ENCODE measurements at places on chromosomes 12 and 14.
A peak's percentile ranks its signal among the peaks of the same experiment; 100 is the strongest.

DNA sequence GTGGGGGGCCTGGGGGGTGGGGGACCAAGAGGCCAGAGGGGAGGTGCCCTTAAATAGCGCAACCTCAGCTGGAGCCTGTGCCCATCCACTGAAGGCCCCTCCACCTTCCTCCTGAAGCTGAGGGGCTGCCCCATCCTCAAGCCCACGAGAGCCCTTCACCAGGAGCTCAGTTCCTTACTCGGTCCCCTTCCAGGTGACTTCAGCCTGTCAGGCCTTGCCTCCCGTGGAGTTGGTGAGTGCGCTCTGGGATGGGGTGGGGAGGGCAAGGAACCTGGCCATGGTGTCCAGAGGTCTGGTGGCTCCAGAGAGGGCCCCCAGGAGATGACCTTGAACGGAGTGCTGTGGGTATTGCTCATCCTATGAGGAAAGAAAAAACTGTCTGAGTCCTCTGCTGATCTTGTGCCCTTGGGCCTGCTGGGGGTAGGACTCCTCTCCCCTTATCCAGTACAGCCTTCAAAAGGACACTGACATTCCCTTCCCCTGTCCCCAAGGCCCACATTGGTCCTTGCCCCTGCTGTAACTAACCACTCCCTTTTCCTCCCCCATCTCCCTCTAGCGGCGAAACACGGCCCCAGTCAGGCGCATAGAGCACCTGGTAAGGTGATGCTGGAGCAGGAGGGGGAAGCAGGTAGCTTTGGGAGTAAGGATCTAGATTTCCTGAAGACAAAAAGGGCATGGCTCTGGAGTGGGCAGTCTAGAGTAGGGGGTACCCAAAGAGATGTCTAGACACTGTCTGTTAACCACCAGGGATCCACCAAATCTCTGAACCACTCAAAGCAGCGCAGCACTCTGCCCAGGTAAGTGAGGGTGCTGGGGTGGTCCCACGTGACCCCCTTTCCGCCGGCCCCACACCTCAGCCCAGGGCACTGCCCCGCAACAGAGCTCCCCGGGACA lies 3.6 kb downstream of the TNS2 start:
- DNase-seq, result no peak

DNA sequence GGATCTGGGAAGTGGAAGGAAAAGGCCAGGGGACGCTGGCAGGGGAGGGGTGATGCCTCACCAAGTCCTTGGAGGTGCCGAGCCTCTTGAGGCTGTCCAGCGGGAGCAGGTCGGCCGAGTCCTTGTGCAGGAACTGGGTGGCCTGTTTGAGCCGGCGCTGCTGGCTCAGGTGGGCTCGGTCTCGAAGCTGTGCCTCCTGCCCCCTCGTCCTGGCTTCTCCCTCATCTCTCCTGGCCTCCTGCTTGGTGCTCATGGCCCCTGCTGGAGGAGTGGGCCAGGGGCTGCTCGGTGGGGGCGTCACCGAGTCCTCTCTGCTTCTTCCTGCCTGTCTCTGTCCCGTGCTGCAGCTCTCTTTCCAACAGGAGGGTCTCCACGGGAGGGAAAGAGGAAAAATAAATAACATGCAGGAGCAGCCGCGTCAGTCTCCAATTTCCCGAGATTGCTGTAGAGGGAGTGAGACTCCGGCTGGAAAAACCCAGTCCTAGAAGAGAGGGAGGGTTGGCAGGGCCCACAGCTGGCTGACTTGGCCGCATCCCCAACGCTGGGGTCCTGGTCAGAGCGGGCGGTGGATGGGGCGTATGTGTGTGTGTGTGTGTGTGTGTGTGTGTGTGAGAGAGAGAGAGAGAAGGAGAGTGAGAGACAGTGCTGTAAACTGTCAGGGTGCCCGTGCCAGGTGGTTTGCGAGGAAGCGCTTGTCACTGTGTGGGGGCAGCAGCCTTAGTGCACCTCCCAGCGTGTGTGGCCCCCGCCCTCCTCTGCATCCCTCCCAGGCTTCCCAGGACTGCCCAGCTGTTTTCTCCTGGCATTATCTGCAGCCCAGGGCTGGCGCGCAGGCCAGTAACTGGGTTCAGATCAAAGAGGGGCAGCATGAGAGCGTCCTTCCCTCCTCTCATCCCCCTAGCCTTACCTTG lies at the start of gene NRIP2:
TSS of gene NRIP2 (minus strand) at position 455 of the 911 bp plus-strand sequence. CDS start at position 403, 52 bp downstream.
- no peak for DNase-seq

DNA sequence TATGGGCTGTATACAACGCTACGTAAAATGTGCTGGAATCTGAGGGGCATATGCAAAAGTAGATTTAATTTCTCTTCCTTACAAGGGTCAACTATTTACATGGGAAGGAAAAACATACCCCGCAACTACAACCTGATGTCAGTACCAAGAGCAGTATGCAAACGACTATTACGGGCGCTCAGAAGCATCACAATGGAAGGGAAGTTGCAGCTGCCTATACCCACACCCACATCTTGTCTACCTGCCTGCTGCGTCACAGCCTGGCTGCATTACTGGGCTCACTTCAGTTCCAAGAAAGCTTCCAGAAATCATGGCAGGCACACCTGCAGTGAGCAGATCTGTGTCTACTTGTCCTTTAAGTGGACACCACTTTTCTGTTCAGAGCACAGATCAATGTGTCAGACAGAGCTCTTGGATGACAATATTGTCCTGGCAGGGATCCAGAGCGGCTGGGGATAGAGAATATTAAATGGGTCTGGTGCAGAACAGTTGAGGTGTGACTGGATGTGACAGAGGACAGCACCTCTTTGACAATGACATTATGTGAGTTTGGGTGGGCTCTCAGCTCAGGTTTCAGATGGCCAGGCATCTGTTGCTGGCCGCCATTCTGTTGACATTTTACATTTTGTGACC lies 41.5 kb upstream of the GNG2 start:
- no peak for DNase-seq

GRCh38 chr12:71627438-71628002 lies 36.1 kb downstream of the ZFC3H1 start:
- no peak for DNase-seq

DNA sequence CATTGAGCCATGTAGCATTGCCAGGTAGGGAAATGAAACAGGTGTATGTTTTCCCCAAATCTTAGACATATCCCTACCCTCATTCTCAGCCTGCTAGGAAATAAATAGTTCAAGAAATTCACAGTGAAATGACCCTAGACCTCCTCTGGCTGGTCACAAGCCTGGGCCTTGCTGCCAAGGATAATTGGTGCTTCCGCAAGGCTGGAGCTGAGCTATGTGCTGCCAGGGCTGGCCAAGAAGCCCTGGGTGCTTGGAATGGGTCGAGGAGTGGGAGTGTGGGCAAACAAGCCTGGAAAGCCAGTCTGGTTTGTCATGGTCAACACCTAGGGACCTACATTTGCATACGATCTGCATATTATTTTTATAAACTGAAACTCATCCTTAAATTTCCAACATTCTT lies 31.3 kb upstream of the SLC10A1 start:
- DNase-seq, result no peak

GRCh38 chr12:1429980-1430379 lies 164.4 kb downstream of the FBXL14 start:
- peak; percentile 8 for DNase-seq

DNA sequence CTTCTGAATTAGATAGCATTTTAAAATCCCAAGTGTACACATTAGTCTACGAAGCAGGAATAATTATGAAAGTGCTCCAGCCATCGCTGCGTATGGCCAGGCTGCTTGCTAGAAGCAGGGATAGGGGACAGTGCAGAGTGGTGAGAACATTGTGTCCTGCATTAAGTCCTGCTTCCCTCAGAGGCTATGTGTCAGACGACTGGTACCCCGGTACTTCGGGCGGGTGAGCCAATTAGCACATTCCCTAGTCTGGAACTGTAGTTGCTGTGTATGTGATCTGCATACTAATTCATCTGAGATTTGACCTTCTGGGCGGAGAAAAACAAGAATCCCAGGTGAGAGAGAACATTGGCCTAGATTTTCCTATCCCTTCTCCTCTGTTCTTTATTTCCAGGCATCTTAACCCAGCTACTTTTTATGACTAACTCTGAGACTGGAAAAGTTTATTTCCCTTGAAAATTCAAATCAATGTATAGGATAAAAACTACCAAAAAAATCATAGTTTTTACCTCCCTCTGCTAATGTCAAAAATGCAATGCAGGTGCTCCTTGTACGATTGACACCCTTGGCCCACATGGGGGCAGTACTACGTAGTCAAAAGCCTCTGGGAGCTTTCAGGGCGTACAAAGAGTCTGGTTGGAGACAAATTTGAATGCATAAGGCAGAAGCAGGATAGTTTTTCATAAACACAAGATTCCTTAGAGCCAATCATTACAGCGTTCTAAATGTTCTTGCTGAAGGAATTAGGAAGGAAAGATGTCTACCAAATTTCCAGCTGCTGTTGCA lies 764.3 kb downstream of the NOVA1 start:
- DNase-seq, result no peak

GRCh38 chr12:1595026-1595561 lies 713 bp upstream of the FBXL14 start:
- DNase-seq, result no peak

- peak; percentile 52 for DNase-seq
Observed at GRCh38 chr12:124655048-124655697, 87.8 kb upstream of the NCOR2 start.

DNA sequence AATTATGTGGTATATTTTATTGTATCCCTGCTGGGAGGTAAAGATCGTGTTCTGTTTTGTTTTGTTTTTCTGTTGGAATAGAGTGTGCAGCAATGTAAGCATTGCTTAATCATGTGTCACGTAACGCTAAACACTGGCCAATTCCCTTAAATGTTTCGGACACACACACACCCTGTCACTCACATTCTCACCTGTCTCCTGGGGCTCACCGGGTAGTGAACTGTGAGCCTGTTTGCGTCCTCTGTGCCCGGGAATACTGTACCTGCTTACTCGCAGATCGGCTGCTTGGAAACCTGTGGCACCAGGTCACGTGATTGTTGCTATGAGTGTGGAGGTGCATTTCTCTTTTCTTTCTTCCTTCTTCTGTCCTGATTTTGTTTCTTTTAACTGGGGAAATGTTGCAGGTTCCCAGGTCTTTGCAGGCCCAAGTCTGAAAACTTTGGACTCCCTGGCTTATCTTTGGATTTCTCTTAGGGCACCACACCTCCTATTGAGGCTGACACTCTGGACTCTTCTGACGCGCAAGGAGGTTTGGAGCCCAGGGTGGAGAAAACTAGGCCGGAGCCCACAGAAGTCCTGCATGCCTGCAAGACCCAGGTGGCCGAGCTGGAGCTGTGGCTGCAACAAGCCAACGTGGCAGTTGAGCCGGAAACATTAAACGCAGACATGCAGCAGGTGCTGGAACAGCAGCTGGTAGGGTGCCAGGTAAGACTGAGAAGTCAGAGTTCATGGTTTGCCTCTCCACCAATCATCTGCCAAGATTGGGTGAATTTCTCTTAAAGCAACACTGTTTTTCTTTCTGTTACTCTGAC lies 181.1 kb downstream of the ESR2 start:
- no peak for DNase-seq

DNA sequence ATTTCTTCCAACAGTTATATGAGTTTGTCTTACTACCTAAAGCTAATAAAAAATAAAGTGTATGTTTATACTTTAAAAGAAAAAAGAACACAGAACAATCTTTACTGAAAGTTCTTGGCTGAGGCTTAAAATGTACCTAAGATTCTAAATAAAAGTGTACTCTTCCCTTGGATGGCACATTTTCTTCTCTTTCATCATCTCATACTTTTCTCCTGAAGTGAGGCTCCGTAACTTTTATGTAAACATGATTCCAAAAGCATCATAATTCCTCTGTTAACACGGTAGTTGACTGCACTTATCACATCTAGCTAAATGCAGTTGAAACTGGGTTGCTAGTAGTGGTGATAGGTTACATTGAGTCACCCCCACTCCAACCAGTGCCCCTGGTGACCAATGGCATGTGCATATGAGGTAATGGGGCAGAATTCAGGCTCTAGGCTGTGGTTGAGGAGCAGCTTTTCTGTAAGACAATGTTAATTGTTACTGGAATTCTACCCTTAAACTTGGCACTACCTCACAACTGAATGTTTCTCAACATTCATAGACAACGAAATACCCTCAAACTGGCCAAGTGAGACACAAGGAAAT lies 38.4 kb downstream of the WASHC3 start:
- no peak for DNase-seq

All from A172 (cell line).